ENCODE measurements at places on chromosomes 3 and 15. TPM values are rescaled to one million over a fixed set of nuclear protein-coding genes. Genes with fewer than 3 reads are reported as not detected.
A peak's percentile ranks its signal among the peaks of the same experiment; 100 is the strongest.

The CCDC9B gene
- 139 TPM for total RNA-seq

The MITF gene
- 53.4 TPM for total RNA-seq

The STAB1 gene
- 29.0 TPM for total RNA-seq

The CNTN3 gene
- total RNA-seq: not detected

The GOLGA6L25 gene
- total RNA-seq: not detected

The NOX5 gene
- 0.06 TPM for total RNA-seq

The FOXB1 gene
- not detected for total RNA-seq

The CYP8B1 gene
- not detected for total RNA-seq

The LRRC31 gene
- total RNA-seq: not detected

The LYZL4 gene
- not detected for total RNA-seq

The DAZL gene
- not detected for total RNA-seq

The APH1B gene
- 3.8 TPM for total RNA-seq

The ADGRG7 gene
- 0.22 TPM for total RNA-seq

GRCh38 chr3:81909796-81910195, 148.4 kb upstream of the GBE1 start:
- H3K4me3 ChIP-seq: no peak overlapping the region
- H3K27me3 ChIP-seq: no peaks in the 10 kb centered on the region
- no peaks in the 10 kb centered on the region for H3K4me1 ChIP-seq
- no peak for DNase-seq
- H3K36me3 ChIP-seq: no peaks in the 10 kb centered on the region

DNA sequence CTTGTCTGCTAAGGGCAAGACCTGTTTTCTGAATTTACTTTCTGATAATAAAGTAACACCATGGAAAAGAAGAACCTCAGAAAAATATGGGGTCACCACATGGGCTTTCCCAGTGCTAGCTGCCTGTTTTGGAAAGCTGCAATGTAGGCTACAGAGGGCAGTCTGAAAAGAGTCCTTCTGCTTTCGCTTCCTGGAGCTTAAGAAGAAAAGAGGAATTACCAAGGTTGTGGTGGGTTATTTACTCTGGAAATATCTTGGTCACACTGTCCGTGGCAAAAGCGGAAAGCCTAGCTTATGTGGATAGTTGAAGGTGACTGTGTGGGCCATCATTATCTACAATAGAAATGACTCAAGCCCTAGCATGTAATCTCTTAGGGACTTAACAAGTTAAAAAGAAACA, 31.7 kb upstream of the IP6K2 start:
- no peaks in the 10 kb centered on the region for H3K27me3 ChIP-seq
- H3K4me1 ChIP-seq: peaks cover 28% of the 10 kb centered on the region
- DNase-seq: no peak
- peak overlapping the region; percentile 68 for H3K27ac ChIP-seq

DNA sequence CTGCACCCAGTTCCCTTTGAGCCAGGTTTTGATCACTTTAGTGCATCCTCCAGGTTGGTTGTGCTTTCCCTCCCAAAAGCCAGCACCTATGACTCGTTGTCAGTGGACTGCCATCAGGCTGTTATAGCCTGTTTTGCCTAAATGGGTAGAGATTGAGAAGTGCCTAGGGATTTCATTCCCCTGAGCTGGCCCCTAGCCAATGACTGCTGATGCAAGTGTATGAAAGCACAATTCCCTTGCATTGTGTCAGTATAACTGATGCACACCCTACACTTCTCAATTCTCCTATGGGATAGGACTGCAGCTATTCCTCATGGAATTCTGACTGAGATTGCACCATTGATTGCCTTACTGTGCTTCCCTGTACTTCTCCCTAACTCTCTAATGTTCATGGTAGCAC, 102.1 kb upstream of the ARPP21 start:
- no peak overlapping the region for H3K27ac ChIP-seq
- no peaks in the 10 kb centered on the region for H3K36me3 ChIP-seq
- DNase-seq: no peak

- H3K4me3 ChIP-seq: no peak overlapping the region
- DNase-seq: no peak
- no peaks in the 10 kb centered on the region for H3K36me3 ChIP-seq
- H3K4me1 ChIP-seq: no peaks in the 10 kb centered on the region
- no peak overlapping the region for H3K27ac ChIP-seq
Observed at GRCh38 chr3:114216186-114216970, 21.0 kb downstream of the ZNF80 start.

DNA sequence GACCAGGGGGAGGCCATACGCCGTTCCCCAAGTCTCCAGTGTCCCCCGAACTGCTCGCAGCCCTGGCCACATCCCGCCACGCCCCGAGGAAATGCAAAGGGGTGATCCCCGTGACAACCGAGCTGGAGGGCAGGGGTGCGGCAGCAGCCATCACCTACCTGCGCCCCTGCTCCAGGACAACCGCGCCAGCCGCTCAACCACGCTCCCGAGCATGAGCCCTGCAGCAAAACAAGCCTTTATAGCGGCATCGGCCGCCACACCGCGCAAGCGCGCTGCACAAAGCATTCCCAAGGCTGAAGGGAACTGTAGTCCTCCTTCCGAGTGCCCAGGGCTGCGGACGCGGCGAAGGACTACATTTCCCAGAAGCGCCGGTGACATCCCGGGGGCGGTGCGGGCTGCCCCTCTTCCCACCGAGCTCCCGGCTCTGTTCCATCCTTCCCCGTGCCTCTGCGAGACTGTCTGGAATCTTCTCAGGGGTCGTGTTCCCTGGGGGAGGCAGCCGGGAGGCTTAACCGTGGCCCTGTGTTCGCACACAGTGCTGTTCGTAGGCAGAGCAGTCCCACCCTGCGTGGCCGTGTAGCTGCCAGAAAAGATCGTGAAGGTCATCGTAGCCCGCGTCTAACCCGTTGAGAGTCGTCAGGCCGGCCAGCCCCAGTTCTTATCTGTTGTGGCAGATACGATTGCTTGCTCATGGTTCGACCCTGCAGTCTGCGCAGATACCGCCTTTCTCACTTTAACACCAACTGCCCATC, at the start of gene ABCC5:
Gene ABCC5 (minus strand): TSS at position 213 of the 752 bp plus-strand sequence. CDS start 3,492 bp downstream, outside the sequence.
- H3K4me1 ChIP-seq: peaks cover 25% of the 10 kb centered on the region

DNA sequence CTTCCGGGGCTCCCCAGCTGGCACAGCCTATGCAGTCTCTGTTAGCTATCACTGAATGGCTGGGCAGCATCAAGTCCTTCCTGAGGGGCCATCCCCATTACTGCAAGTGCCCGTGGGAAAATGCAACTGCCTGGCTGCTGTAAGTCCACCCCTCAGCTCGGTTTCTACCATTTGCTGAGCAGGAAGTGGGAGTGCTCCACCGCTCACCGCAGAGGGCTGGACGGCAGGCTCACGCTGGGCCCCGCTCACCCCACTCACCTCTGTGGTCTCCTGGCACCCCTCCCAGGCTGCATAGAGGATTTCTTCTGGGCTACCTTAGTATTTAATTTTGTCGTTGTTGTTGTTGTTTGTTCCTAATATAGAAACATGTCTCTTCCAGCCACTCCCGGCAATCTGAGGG, 270.2 kb downstream of the PLCL2 start:
- DNase-seq: no peak
- H3K4me1 ChIP-seq: peaks cover 27% of the 10 kb centered on the region
- H3K4me3 ChIP-seq: no peak overlapping the region
- no peaks in the 10 kb centered on the region for H3K36me3 ChIP-seq
- no peak overlapping the region for H3K27ac ChIP-seq

GRCh38 chr15:70375006-70375431, 277.3 kb upstream of the TLE3 start:
- H3K27ac ChIP-seq: no peak overlapping the region
- H3K36me3 ChIP-seq: no peaks in the 10 kb centered on the region
- H3K27me3 ChIP-seq: peaks cover 2% of the 10 kb centered on the region
- DNase-seq: peak; percentile 32
- H3K4me1 ChIP-seq: peaks cover 9% of the 10 kb centered on the region

DNA sequence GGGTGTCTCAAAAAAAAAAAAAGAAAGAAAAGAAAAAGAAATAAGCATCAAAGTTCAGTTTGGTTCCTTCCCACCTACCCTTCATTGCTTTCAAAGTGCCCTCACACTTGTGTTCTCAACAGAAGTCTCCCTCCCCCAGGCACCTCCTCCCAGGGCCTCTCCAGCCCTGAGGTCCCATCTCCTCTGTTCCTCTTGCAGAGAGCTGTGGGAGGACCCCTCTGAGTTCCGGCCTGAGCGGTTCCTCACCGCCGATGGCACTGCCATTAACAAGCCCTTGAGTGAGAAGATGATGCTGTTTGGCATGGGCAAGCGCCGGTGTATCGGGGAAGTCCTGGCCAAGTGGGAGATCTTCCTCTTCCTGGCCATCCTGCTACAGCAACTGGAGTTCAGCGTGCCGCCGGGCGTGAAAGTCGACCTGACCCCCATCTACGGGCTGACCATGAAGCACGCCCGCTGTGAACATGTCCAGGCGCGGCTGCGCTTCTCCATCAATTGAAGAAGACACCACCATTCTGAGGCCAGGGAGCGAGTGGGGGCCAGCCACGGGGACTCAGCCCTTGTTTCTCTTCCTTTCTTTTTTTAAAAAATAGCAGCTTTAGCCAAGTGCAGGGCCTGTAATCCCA, 6.1 kb downstream of the CYP1A2 start:
- H3K4me3 ChIP-seq: no peak overlapping the region
- no peaks in the 10 kb centered on the region for H3K27me3 ChIP-seq
- no peak for DNase-seq
- no peak overlapping the region for H3K27ac ChIP-seq

DNA sequence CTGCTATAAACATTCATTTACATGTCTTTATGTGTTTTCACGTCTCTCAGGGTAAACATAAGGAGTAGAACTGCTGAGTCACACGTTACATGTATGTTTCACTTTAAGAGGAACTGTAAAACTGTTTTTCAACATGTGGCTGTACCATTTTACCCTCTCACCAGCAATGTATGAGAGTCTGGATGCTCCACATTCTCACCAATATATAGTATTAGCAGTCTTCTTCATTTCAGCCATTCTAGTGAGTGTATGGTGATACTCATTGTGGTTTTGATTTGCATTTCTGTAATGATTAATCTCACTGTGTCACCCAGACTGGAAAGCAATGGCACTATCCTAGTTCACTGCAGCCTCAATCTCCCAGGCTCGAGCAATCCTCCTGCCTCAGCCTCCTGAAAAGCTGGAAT, 37.1 kb downstream of the PHC3 start:
- no peaks in the 10 kb centered on the region for H3K27me3 ChIP-seq
- no peak for DNase-seq
- H3K4me1 ChIP-seq: no peaks in the 10 kb centered on the region
- H3K4me3 ChIP-seq: no peak overlapping the region

DNA sequence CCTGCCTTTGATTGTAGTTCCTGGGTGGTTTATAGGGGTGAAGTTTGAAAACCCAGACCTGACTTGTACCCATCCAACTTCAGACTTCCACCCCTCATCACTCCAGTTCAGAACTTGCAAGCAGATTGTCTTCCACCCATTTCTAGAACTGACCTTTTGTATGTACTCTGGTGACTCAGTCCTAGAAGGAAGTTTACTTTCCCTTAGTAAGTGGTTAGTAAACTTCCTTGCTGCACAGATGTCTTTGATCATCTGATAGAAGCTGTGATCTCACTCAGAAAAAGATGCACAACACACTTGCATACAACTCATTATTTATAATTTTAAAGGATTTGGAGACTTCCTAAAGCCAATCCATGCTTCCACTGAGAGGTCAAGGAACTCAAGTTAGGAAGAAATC, 368.0 kb downstream of the MFSD1 start:
- no peak overlapping the region for H3K4me3 ChIP-seq
- H3K27ac ChIP-seq: no peak overlapping the region
- no peaks in the 10 kb centered on the region for H3K27me3 ChIP-seq
- H3K36me3 ChIP-seq: no peaks in the 10 kb centered on the region
- DNase-seq: no peak
- H3K4me1 ChIP-seq: no peaks in the 10 kb centered on the region

GRCh38 chr3:150723946-150724345, 20.2 kb upstream of the ERICH6 start:
- no peak overlapping the region for H3K27ac ChIP-seq
- DNase-seq: no peak
- no peaks in the 10 kb centered on the region for H3K27me3 ChIP-seq
- H3K36me3 ChIP-seq: no peaks in the 10 kb centered on the region

GRCh38 chr15:58410353-58410752, 21.4 kb upstream of the LIPC start:
- H3K27me3 ChIP-seq: no peaks in the 10 kb centered on the region
- DNase-seq: no peak
- H3K36me3 ChIP-seq: no peaks in the 10 kb centered on the region
- no peak overlapping the region for H3K27ac ChIP-seq
- peak overlapping the region; percentile 3 for H3K4me3 ChIP-seq

DNA sequence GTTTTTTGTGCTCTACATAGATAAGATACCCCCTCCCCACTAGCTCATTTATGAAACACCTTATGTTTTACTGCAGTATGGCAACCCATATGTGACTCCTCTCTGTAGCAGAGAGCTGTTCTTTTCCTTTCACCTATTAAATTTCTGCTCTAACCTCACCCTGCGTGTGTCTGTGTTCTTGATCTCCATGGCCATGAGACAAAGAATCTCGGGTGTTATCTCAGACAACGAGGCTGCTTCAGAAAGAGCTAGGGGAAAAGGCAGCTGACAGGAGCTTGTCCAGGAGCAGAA, 18.0 kb downstream of the CCR8 start:
- H3K27me3 ChIP-seq: no peaks in the 10 kb centered on the region
- H3K27ac ChIP-seq: no peak overlapping the region
- no peak overlapping the region for H3K4me3 ChIP-seq
- no peak for DNase-seq
- H3K36me3 ChIP-seq: no peaks in the 10 kb centered on the region

GRCh38 chr15:82944821-82945220, 7.7 kb downstream of the HOMER2 start:
- H3K27ac ChIP-seq: peak overlapping the region; percentile 33
- no peaks in the 10 kb centered on the region for H3K36me3 ChIP-seq
- no peaks in the 10 kb centered on the region for H3K27me3 ChIP-seq
- H3K4me3 ChIP-seq: no peak overlapping the region
- DNase-seq: no peak

- H3K36me3 ChIP-seq: no peaks in the 10 kb centered on the region
- H3K4me3 ChIP-seq: peak overlapping the region; percentile 58
- H3K27ac ChIP-seq: peak overlapping the region; percentile 47
- peaks cover 34% of the 10 kb centered on the region for H3K27me3 ChIP-seq
- no peaks in the 10 kb centered on the region for H3K4me1 ChIP-seq
Observed at GRCh38 chr3:99637368-99638111, 854 bp upstream of the COL8A1 start.

GRCh38 chr3:125238759-125239158, 26.2 kb upstream of the SLC12A8 start:
- no peak for DNase-seq
- H3K36me3 ChIP-seq: no peaks in the 10 kb centered on the region
- no peak overlapping the region for H3K4me3 ChIP-seq
- no peaks in the 10 kb centered on the region for H3K27me3 ChIP-seq
- H3K4me1 ChIP-seq: no peaks in the 10 kb centered on the region

- no peak overlapping the region for H3K27ac ChIP-seq
- no peaks in the 10 kb centered on the region for H3K27me3 ChIP-seq
- H3K4me3 ChIP-seq: no peak overlapping the region
- no peak for DNase-seq
- no peaks in the 10 kb centered on the region for H3K36me3 ChIP-seq
Observed at GRCh38 chr3:169701457-169701856, 37.9 kb upstream of the MECOM start.

GRCh38 chr15:66276546-66276945, 16.8 kb upstream of the DIS3L start:
- no peaks in the 10 kb centered on the region for H3K27me3 ChIP-seq
- no peak overlapping the region for H3K4me3 ChIP-seq
- no peak for DNase-seq
- no peak overlapping the region for H3K27ac ChIP-seq
- no peaks in the 10 kb centered on the region for H3K4me1 ChIP-seq

All from psoas muscle (tissue), 8 donors.